H1 (cell line): ENCODE measurements at places on chromosomes 1 and 21. TPM values are rescaled to one million over a fixed set of nuclear protein-coding genes. Genes with fewer than 3 reads are reported as not detected.

Gene GART
- 231 TPM in 2 replicates for total RNA-seq

Gene NPL
- 2.3 and 4.4 TPM in 2 replicates for total RNA-seq

Gene AMY1C
- total RNA-seq, result not detected in 2 replicates

Gene OR2AK2
- not detected in 2 replicates for total RNA-seq

Gene SH3GLB1
- 39.4 and 43.1 TPM in 2 replicates for total RNA-seq

Gene HMGCS2
- total RNA-seq, result not detected in 2 replicates

GRCh38 chr1:244367399-244368114 is 84.2 kb downstream of the ADSS2 start:
- no peak for DNase-seq

DNA sequence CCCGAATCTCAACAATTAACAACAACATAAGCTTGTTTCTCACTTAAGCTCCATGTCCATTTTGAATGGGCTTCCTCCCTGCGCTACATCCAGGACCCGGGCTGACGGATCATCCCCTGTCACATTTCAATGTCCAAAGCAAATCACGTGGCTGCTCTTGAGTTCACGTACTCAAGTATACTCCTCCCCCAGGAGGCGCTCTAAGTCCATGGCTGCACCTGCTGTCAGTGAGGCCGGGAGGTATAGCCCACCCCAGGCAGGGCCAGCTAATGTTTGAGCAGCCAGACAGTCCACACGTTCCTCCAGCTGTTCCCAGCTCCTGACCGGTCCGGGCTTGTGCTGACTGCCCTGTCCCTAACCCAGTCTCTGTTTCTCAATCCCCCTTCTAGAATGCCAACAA is 220.8 kb downstream of the SLC35F3 start:
- peak; percentile 82 for DNase-seq

DNA sequence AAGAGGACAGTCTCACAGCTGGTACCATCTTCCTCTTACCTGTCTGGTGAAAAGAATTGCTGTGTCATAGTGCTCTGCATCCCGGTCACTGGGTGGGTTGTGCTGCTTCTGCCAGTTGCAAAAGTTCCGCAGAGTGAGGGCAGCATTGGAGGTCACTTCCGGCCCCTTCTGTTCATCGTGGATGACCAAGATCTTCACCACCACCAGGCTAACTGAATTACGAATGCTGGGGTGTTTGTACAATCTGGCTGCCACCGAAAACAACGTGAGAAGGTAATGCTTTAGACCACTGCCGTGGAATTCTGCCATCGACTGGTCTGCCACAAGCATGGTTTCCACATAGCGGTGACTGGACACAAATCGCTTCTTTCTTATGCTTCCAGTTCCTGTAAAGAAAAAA is 2.9 kb downstream of the ADAMTS1 start:
- no peak for DNase-seq

GRCh38 chr1:37923551-37923889 is 23.3 kb downstream of the INPP5B start:
- no peak for DNase-seq

DNA sequence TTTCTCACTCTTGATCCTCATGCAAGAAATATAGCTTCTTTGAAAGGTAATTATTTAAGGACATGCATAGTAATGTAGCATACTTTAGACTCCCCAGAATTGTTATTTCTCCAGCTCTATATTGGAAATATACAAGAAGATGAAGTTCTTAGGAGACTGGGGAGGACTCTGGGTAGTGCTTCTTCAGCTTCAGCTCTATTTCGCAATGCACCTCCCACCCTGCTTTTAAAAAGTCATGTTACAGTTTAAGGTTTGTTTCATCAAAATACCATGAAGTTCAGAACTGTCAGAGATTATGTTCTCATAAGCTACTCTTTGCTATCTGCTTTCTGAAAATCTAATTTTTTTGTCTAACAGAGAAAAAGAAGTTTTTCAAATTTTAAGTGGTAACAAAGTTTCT is 586.2 kb upstream of the ADGRL4 start:
- DNase-seq, result no peak

- peak; percentile 70 for DNase-seq
Measured at GRCh38 chr1:2174348-2175054, 20.1 kb downstream of the FAAP20 start.

GRCh38 chr1:26690576-26691031 is 5.2 kb upstream of the ARID1A start:
- no peak for DNase-seq

GRCh38 chr1:230866171-230867070 is 1.9 kb downstream of the C1orf198 start:
- no peak for DNase-seq

DNA sequence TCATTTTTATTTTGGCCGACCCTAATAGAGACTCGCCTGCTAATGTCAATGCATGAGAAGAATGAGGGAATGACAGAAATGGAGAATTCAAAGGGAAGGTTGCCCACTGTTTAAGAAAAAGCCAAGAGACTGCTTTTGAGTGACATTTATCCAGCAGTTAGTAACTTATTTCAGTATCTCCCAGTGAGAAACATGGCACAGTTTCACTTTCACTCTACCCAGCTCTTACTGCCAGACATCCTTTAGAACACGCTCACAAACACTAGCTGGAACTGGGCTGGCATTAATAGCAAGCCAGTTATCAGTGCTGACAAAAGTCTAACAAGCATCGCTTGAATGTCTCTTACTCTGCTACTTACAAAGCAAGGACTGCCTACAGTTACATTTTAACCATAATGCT is 8.5 kb downstream of the GGPS1 start:
- no peak for DNase-seq

GRCh38 chr1:152141971-152142584 is 16.9 kb downstream of the RPTN start:
- DNase-seq, result peak; percentile 2

- no peak for DNase-seq
Measured at GRCh38 chr21:45207839-45208626, 79.7 kb downstream of the POFUT2 start.

DNA sequence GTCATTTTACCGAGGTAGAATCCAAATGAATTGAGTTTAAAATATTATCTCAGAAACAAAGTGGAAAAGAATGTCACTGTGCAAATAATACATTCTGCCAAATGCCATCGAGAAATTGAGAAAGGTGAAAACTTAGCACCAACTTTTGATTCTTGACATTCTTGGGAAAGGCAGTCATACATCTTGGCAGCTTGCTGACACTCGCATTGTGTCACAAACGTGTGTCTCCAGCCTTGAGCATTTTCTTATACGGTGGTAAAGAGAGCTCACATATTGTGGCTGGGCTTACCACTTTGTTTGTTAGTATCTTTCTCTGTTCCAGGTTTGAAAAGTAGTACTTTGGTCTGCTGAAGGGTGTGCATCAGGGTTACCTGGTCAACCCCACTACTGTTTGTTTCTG is 1456.1 kb downstream of the BRINP3 start:
- no peak for DNase-seq

DNA sequence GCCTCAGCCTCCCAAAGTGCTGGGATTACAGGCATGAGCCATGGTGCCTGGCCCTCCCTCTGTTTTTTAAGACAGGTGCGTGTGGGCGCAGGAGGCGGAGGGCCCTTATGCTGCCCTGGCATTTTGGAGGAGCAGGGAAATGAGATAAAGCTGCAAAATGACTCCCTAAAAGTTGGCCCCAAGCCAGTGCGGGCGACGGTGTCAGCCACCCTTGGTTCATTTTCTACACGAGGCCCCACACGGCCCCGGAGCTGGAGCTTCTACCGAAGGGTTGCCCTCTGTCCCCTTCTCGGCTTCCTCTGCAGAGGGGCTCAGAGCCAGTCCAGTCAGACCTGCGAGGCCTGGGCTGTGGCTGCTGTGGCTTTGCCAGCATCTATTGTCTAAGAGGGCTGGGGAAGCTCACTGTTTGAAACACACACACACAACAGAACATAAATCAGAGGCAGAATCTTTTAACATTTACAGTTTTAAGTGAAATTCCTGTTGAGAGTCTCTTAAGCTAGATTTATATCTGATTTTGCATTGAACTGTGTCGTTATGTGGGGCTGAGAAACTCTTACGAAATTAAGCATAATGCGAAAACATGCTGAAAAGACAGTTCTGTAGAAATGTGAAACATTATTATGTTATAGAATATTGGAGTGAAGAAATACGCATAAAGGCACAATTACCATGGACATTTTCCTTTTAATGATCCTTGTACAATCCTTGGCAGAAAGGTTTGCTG is 255.9 kb downstream of the CAMTA1 start:
- DNase-seq, result no peak

DNA sequence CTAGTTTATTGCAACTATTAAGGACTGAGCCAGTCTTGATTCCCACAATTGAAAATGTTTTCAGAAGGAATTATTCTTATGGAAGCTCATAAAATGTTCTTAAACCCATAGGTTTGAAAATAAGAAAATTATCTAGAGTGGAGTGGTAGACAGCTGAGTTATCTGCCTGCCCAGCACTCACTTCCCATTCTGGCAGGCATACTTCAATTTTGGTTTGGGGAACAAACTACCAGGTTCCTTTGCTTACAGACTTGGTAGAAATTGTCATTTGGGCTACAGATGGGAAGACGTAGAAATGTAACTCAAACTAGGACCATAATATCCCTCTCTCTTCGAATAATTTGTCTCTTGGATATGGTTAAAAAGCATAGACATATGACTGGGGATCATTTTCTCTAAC is 18.4 kb downstream of the JUN start:
- DNase-seq, result no peak

- no peak for DNase-seq
Measured at GRCh38 chr1:6440198-6441126, 15.9 kb downstream of the ESPN start.
